ENCODE measurements at places on chromosomes 4 and X.

DNA sequence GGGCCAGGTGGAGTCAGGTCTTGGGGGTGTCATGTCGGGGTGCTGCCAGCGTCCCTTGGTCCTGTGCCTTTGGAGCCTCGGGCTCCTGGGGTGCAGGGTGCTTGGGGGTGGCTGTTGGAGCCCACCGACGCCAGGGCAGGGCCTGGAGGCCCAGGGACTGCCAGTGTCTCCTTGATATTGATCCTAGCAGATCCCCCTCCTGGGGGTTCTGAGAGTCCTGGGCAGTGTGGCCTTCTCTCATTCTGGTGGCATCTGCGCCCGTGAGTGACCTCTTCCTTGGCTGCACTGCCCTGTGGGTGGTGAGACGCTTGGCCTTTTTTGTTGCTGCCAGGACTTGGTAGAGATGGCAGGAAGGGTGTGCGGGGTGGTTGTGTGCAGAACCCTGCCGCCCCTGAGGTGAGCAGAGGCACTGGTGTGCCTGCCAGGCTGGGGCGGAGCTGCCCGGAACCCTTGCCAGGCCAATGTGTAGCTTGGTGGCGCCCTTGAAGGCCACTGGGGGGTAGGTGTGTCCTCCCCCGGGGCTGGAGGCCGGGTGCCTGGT lies 7.0 kb downstream of the NAT8L start:
- no peak for DNase-seq

DNA sequence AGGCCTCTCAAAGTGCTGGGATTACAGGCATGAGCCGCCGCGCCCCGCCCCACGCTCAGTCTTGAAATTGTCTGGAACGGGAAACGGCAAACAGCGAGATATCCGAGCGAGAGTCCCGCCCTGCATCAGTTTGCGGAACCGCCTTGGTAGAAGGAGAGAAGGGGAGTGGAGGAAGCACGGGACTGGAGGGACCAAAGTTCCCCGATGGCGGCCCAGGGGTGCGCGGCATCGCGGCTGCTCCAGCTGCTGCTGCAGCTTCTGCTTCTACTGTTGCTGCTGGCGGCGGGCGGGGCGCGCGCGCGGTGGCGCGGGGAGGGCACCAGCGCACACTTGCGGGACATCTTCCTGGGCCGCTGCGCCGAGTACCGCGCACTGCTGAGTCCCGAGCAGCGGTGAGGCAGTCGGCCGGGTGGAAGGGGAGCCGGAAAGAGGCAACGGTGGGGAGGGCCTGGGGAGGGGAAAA lies at the start of gene BST1:
TSS of gene BST1 (plus strand) at position 125 of the 463 bp plus-strand sequence. CDS start at position 205, 80 bp downstream.
- no peak for DNase-seq

DNA sequence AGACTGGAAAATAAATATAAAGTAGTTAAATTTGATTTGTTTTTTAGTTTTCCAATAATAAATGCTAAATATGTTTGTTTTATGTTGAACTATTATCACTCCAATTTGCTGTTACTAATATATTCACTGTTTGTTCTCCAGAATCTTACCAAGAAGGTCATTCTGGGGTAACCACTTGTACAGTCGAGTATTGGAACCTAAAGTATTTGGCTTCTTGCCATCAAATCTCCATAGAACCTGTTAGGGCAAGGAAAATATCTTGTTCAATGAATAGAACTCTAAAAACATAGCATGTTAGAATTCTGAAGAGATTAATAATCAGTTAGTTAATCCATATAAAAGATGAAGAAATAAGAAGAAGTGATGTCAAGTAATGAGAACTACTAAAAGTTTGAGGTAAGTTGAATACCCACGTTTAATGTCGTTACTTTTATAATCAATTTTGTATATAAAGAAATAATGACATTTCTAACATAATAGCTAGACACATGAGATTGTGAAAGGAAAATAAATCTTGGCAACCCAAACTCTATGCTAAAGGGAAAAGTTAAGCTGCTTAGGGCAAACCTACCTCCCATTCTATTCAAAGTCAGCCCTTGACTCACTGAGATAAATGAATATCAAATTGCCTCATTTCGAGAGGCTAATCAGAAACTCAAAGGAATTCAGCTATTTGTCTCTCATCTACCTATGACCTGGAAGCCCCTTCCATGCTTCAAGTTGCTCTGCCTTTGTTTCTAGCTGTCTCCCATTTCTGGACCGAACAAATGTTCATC lies 15.3 kb downstream of the UGT2B15 start:
- DNase-seq: no peak

- no peak for DNase-seq
These were observed 709.1 kb downstream of the FAT4 start for GRCh38 chr4:126023896-126024295.

DNA sequence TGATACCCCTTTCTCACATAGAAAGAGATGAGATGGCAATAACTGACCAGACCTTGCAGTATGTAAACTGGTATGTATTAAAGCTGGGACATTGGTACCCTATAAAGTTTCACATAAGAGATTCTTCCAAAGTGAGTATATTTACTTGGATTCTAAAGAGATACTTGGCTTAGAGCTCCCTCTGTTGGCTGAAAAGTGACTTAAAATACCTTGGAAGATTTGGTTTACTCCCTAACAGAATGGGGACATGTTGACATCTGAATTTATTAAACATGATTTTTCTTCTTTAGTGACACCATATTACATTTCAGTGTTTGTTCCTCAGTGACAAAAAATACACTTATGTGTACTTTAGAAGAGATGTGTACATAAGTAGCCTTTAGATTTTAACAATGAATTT lies 47.9 kb upstream of the RGN start:
- peak; percentile 48 for DNase-seq

DNA sequence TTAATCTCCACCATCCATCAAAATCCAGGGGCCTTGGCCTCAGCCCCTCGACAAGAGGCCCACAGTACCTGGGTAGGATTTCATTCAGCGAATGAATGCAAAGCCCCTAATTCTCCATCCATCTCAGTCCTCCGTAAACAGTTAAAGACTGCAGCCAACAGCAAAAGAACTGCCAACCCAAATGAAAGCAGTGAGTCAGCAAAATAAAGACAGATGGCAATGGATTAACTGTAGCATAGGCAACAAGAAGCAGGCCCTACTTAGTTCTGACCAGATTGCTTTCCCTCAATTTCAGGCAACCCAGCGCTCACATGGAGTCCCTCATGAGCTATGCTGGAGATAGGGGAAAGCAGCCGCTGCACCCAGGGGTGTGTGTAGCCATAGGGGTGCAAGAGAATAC lies 21.4 kb downstream of the PLAC1 start:
- no peak for DNase-seq
